Hematopoietic multipotent progenitor cell (in vitro differentiated cells): ENCODE measurements at places on chromosomes 1 and 21. TPM values are rescaled to one million over a fixed set of nuclear protein-coding genes. Genes with fewer than 3 reads are reported as not detected.

The TCHHL1 gene
- not detected for total RNA-seq

The KRTAP12-2 gene
- total RNA-seq = under 0.01 TPM

The FLG2 gene
- total RNA-seq = under 0.01 TPM

- DNase-seq = no peak
These were observed 152.8 kb downstream of the PPP1R12B start for GRCh38 chr1:202501281-202501680.

- DNase-seq = no peak
These were observed 20.5 kb downstream of the RNF220 start for GRCh38 chr1:44425341-44426082.

DNA sequence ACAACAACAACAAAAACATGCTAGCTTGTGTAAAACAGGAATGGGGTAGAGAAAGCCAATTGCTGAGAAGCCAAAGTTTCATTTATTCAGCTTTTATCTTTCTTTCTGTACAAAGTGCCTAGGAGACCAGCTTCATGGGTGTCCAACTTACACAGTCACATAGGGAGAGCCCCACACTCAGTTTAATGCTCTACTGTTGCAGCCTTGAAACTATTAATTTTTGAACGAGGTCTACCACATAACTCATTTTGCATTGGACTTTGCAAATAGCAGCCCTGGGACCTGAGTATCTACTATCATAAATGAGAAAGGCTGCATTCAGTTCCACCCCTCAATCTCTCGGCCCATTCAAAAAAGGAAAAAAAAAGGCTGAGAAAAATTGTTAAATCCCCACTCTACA is 98.8 kb downstream of the ZNF644 start:
- DNase-seq = no peak

DNA sequence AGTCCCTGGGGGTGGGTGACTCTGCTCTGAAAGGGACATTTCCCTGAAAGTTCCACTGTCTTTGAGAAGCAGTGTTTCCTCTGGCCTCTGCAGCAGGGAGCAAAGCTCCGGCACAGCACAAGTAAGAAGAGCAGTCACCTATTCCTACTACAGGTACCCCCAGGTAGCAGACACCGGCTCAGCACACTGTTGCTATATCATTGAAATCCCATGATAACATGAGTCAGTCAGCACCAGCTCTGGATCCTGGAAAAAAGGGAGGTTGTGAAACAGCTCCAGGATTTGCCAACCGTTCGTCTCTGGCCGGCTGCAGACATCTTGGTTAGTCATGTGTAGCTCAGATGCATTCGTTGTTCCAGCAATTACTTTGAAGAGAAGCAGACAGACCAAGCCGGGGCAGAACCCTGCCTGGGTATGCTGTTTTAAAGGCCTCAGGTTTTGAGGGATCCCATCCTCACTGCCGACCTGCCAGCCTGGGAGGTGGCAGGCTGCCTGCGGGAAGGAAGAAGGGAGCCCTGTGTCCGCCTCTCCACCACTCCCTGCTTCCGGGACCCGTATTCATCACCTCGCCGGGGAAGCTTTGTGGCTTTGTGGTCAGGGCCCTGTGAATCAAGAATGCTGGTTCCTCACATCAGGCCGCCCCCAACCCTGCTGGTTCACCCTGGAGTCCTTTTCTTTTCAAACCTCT is 139.2 kb downstream of the CLIC6 start:
- no peak for DNase-seq

DNA sequence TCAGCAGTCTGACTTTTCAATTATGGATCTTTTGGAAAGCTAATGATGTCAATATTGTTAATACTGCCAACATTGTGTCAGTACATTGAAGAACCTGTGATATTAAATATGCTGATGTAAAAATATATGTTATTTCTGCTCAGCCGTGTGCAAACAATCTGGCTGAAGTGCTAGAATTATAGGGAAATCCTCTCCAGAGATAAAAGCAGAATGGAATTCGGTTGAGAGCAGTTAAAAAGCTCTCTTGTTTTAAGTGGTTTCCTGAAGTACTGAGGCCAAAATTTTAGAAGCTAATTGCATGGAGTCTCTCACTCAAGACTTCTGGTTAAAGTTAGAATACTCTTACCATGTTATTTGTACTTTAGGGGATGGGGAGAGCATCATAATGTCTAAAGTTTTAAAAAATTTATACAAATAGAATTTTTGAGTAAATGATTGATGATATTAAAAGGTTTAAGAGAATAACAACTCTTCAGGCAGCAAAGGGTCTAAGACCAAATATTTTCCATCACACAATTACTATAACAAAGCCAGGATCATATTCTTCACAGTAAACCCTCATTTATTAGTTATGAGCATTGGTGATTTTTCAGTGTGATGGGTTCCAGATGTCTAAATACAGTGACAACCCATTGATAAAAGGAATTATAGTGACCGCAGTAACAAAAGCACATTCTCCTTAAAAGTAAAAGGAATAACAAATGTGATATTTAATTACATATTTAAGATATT is 834.2 kb upstream of the CXADR start:
- DNase-seq = no peak

DNA sequence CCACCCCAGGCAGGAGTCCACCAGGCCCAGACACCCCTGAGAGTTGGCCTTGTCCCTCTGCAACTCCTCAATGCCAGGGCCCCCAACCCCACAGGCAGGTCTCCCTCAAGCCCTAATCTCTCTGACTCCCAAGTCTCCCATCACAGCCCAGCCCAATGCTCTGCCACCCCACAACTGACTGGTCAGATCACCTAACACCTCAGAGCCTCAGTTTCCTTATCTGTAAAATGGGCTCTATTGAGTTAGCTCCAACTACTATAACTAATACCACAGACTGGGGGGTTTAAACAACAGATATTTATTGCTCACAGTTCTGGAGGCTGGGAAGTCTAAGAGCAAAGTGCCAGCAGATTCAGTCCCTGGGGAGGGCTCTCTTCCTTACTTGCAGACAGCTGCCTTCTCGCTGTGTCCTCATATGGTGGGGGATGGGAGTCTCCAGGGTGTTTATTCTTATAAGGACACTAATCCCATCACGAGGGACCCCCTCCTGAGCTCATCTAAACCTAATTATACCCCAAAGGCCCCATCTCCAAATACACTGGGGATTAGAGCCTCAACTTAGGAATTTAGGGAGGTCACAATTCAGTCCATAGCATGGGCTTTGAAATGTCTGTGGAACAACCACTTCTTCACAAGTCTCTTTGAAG is 34.9 kb upstream of the ZC3H12A start:
- DNase-seq = no peak

DNA sequence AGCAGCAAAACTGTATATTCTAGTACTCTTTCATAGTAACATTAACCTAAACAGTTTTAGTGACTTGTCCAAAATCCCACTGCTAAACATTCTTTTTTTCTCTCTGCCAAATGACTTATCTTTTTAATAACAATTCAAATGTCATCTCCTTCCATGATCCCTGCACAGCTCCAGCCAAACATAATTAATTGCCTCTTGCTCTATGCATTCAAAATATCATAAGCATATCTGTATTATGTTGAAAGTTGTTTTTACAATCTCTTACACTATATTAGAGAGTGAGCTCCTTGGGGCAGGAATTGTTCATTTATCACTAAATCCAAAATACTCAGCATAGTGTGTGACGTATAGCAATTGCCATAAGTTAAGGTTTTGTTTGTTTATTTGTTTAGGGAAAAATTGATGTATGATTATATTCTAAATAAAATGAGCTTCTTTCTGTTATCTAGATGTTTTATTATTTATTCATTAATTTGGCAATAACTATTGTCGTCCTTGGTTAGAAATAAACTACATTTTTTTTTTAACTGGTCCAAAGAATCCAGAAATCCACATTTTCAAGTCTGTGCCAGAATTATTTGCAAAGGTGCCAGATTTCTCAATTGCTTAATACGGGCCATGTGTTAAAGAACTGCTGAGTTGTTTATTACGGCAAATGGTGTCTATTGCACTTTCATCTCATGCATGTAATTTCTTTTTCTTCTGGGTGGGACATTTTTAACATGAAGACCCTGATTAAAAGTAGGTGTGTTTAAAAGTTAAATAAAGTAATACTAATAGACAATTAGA is 577.2 kb upstream of the ZRANB2 start:
- no peak for DNase-seq

DNA sequence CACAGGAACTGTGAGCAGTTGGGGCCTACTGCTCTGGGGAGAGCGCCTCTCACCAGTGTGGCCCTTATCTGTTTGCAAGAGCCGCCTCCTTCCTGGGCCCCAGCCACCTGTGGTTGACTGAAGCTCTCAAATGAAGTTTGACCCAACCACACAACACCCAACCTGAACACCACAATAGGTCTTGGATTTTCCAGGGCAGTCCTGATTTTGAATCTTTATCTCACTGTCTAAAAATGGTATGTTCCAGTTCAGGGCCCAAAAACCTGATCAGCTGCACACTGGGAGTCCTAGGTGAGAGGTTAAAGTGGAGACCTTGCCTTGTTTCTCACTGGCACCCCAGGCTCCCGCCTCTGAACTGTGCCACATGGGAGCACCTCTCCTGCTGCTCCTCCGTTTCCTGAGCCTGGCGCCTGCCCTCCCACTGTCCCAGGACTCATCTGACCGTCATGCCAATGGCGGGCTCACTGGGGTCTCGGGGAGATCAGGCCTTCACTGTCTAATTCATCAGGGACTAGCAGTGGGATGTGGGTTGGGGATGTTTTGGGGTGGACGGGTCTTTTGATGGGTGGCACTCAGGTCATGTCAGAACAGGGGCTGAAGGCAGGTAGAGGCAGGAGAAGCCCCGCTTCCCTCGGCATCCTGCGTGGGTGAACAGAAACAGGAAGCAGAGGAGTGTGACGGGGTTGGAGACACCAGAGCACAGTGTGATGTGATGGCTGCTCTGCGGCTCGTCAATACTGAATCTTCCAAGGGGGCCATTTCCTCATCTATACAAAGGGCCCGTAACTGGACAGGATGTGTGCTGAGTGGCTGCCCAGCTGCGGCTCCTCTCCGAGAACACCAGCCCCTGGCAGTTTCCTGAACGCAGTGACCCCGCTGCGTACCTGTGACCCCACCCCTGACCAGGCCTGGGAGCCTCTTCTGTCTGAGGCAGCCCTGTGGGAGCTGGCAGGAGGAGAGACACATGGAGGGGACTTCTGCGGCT is 59.6 kb upstream of the ITPKB start:
- no peak for DNase-seq
